Activated T-cell treated with anti-CD3 and anti-CD28 coated beads, Interleukin-2, amount 50 U/mL, for 72 hours (primary cell): ENCODE measurements at places on chromosomes 2 and 18.

DNA sequence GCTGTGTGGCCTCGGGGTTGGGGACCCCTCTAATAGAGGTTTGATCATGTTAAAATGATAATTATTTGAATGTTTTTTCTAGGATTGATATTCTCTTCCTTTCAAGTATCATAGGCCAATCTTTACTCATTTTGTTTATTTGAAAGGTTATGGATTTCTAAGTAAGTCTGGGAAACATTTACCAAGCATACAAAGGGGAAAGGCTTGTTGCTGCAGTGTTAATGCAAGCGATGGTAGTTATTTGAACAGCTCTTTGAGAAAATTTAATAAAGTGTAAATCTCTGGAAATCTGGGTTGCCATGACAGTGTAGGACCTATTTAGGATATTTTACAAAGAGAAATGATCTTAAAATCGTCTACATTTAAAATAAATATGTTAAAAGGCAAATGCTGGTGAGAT, 56.1 kb downstream of the SPTBN1 start:
- DNase-seq: no peak

DNA sequence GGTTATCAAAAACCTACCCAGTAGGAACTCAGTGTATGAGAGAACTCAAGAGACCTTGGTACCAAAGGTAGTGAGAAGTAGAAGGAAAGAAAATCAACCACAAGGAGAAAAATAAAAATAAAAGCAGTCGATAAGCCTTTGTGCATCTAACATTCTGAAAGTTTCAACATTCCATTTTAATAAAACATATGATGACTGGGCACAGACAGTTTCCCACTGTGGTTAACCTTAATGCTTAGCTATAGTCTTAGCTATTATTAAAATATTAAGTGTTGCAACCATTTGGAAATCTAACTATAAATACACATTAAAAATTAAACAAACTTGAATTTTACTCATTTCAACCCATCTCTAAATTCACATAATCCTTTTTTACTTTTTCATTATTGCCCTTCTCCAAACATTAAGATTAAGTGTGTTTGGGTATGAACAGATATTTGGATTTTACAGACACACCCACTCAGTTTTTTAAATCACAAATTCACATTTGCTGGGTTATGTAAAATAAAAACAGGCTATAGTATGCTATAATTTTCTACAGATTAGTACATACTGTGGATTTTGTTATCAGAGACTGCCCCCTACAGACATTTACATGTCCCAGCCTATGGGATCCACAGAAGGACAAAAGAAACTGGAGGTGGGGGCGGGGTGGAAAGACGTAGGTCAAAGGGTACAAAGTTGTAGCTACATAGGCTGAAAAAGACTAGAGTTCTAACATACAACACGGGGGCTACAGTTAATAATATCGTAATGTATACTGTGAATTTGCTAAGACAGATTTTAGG, 32.8 kb downstream of the SRBD1 start:
- no peak for DNase-seq

DNA sequence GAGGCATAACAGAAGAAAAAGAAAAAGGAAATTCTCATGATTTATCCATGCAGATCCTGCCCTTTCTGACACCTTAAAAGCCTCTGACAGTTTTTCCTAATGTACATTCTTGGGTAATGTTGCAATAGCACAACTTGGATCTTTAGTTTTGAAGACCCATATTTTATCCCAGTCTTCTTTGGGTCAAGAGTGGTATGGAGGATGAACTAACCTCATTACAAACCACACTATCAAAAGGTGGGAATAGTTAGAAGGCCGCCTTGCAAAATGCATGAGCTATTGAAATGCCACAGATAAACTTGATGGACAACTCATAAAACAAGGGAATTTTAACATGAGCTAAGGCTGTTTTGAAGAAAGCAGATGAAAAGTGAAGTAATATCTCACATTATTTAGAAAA, 1479.8 kb upstream of the ACVR2A start:
- DNase-seq: no peak

GRCh38 chr2:215828528-215829184, 184.7 kb downstream of the MREG start:
- peak; percentile 38 for DNase-seq

DNA sequence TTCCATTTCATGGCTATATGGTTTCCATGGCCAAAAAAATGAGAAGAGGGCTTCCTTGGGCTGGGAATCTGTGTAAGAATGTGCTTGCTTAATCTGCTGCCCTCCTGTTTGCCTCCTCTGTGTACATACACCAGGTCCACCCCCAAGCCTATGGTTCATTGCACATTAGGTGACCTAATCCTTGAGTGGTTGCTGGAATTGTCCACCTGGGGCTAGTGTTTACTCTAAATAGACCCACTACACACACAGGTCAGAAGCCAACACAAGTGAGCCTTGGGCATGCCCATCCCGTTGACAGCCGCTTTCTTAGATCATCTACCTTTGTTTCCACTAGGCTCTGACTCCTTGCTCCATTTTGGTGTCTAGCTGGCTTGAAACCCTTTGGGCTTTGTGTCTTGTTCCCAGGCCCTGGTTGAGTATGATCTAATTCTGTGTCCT, 59.2 kb upstream of the ATL2 start:
- DNase-seq: no peak
